Hair follicle dermal papilla cell (primary cell): ENCODE measurements at places on chromosomes 2 and 18. TPM values are rescaled to one million over a fixed set of nuclear protein-coding genes. Genes with fewer than 3 reads are reported as not detected.

Gene SLC5A7
- total RNA-seq, result not detected in 2 replicates

Gene SOS1
- total RNA-seq, result 30.0 and 34.7 TPM in 2 replicates

Gene DNAH7
- total RNA-seq, result 0.85 and 0.97 TPM in 2 replicates

Gene CACNB4
- 5.2 and 6.4 TPM in 2 replicates for total RNA-seq

Gene BOK
- total RNA-seq, result 20.3 and 25.6 TPM in 2 replicates

Gene CASP8
- total RNA-seq, result 28.6 and 29.4 TPM in 2 replicates

Gene UNC80
- not detected in 2 replicates for total RNA-seq

Gene CENPA
- 0.97 and 2.2 TPM in 2 replicates for total RNA-seq

Gene PROKR1
- not detected in 2 replicates for total RNA-seq

Gene DSC1
- under 0.01 TPM in 1 of 2 replicates, not detected in the other for total RNA-seq

Gene CRYGD
- total RNA-seq, result not detected in 2 replicates

Gene LONRF2
- not detected in 2 replicates for total RNA-seq

Gene CYTIP
- not detected in 2 replicates for total RNA-seq

Gene SLC1A4
- total RNA-seq, result 24.2 and 31.5 TPM in 2 replicates

Gene LIMS3
- total RNA-seq, result 2.2 TPM in 1 of 2 replicates, not detected in the other

Gene MAP4K3
- 49.9 and 65.4 TPM in 2 replicates for total RNA-seq

Gene GCG
- total RNA-seq, result not detected in 2 replicates

Gene ALPG
- total RNA-seq, result not detected in 2 replicates

Gene TANC1
- 34.7 and 40.4 TPM in 2 replicates for total RNA-seq

Gene HOXD3
- total RNA-seq, result 19.2 and 22.4 TPM in 2 replicates
